ENCODE measurements at places on chromosomes 11 and 22.
A peak's percentile ranks its signal among the peaks of the same experiment; 100 is the strongest.

DNA sequence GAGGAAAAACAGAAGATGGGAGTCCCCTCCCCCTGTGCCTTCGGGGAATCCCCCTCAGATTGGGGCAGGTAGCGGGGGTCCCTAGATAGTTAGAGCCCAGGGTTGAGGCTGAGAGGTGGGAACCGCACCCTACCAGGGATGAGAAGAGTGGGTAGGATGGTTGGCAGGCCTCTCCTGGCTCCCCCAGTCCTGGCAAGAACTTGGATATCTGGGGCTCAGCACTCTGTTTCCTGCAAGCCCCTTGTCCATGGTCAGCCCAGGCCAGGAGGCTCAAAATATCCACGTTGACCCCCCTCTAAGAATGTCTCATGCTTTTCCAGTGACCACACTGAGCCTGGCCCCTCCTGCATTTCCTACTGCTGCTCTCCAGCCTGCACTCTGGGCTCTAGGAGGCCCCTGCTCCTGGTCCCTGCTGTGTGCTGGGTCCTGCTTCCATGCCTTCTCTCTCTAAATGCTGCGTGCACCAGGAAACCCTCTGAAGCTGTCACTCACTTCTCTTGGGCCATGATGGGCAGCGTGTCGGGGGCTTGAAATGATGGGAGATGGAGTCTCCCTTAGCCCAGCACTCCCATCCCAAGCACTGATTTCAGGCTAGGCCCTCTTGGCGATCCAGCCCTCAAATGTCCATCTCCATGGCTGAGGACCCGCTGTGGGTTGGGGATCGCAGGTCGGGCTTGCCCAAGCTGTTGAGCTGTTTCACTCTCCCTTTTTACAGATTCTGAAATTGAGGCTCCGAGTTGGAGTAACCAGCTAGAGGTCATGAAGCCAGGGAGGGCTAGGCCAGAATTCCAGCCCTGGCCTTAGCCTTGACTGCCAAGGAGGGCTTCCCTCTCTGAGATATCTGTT, 2.0 kb downstream of the MAP3K11 start:
- DNase-seq = peak; percentile 59

- DNase-seq = peak; percentile 96
These were observed 36.6 kb downstream of the APOL3 start for GRCh38 chr22:36123673-36124630.

DNA sequence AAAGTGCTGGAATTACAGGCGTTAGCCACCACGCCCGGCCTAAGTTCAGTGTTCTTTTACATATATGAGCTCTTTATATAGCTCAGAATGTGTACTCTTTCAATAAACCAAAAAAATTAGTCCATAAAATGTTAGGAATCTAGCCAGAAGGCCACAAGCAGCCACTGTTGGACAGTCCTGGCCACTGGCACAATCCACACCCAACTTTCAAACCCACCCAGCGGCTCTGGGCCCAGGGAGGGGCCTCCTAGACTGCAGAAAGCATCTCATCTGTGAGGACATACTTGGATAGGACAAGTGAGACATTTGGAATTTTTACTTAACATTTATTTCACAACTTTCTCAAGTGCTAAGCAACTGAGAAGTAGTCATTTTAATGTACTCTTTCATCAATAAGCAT, 6.4 kb downstream of the PACSIN2 start:
- DNase-seq = no peak

DNA sequence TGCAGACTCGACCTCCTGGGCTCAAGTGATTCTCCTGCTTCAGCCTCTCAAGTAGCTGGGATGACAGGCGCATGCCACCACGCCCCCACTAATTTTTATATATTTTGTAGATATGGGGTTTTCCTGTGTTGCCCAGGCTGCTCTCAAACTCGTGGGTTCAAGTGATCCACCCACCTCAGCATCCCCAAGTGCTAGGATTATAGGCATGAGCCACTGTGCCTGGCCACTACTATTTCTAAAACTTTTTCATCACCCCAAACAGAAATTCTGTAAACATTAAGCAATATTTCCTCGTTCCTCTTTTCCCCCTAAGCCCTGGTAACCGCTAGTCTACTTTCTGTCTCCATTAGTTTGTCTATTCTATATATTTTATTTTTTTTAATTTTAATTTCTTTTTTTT, 9.0 kb upstream of the ATG16L2 start:
- no peak for DNase-seq

DNA sequence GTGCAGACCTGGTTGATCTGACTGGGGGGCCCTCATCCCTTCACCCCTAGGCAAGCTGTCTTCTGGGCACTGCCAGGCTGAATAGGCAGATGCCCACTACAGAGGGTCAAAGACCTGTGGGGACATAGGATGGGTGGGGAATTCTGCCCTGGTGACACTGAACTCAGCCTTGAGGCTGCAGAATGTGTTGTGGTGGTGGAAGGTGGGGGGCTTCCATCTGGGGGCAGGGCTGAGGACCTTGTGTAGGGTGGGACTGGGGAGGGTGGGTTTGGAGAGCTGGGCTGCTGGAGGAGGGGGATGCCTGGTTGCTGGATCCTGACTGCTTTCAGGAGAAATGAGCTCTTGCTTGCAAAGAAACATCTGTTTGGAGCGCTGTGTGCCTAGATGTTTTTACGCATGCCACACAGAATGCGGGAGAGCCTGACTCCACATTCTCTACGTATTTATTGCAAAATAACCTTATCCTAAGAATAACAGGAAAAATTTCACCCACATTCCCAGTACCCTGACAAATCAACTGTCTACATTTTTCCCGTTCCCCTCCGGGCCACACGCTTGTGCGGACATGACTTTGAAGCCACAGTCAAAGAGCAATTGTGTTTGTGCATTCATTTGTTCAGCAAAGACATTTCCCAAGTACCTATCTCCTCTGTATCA, 18.3 kb downstream of the SMIM38 start:
- no peak for DNase-seq

GRCh38 chr22:20315337-20316216, 4.3 kb downstream of the DGCR6L start:
- no peak for DNase-seq

GRCh38 chr11:64357904-64358535, 942 bp upstream of the RPS6KA4 start:
- no peak for DNase-seq

DNA sequence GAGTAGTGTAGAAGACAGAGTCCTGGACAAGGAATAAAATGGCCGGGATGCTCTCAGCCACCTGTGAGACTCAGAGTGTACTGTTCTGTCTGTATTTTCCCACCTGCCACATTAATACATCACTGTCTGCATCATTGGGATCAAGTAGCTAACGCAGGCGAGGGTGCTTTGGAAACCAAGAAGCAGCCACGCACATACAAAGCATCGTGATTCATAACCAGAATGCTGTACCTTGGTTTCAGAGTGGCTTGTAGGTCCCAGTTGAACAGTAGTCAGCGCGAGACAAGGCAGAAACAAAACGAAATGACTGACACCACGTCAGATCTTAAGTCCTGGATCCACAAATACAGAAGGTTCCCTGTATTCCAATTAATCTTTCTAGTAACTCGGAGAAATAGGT, 198.3 kb downstream of the GRIK4 start:
- peak; percentile 6 for DNase-seq

DNA sequence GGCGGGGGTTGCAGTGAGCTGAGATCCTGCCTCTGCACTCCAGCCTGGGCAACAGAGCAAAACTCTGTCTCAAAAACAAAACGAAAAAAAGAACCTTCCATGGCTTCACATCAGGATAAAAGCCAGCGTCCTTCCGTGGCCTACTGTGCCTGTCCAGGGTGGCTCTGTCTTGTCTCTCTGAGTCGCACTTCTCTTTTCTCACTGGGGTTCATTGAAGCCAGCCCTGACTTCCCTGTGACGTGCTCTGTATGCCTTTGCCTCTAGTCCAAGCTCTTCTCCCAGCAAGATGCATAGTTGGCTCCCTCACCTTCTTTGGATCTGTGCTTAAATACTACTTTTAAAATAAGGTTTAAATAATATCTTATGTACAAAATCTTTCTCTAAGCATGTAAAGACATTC, 11.6 kb downstream of the ATXN10 start:
- no peak for DNase-seq

- DNase-seq = no peak
These were observed 112.4 kb downstream of the BCR start for GRCh38 chr22:23292453-23293350.

- no peak for DNase-seq
These were observed 7.2 kb downstream of the PIM3 start for GRCh38 chr22:49967706-49968208.

- peak; percentile 56 for DNase-seq
These were observed 125.2 kb downstream of the MICAL2 start for GRCh38 chr11:12235553-12235946.

- no peak for DNase-seq
These were observed 265.3 kb downstream of the TBC1D22A start for GRCh38 chr22:47027766-47028165.

DNA sequence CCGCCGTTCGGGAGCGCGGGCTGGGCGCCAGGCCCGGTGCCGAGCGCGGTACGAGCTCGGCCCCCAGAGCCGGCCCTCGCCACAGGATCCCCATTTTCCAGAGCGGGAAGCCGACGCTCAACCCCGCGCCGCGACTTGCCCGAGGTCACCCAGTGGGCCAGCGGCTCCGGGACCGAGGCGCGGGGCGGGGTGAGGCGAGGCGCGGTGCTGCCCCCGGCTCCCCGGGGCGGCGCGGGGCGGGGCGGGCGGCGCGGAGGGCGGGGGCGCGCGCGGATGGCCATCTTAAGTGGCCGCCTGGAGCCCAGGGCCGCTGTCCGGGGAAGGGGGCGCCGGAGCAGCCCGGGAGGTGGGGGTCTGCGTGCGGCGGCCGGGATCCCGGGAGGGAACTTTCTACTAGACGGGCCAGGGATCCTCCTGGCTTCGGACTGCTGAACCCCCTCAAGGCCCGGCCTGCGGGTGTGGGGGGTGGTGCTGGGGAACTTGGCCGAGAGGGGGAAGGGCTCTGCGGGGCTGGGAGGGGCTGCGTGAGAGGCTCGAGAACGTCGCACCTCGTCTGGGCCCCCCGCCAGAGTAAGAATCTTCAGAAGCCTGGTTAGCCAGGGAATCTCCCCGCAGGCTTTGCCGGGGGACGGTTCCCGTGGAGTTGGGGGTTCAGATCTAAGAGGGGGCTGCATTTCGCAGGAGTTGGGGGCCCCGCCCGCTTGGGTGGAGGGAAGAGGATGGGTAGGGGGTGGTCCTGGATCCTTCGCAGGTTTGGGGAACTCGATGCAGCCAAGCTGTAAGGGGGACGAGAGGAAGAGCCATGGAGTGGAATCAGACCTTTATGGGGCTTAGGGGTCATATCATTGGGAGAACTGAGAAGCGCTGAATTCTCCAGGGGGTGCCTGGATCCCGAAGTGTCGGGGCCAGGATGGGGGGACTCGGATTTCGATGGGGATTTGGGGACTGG, 678 bp upstream of the INPPL1 start:
- DNase-seq = peak; percentile 76

DNA sequence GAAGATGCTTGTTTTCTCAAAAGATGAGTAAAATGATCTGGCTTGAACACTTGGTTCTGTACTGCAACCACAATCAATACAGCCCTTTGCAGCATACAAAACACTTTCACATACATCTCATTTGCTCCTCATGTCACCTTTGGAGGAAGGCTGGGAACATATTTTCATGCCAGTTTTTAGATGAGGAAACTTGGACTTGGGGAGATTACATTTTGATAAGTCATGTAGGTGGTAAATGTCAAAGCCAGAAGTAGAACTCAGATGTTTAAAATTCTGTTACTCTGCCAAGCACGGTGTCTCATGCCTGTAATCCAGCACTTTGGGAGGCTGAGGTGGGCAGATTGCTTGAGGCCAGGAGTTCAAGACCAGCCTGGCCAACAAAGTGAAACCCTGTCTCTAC, 121.8 kb downstream of the MICAL2 start:
- no peak for DNase-seq

DNA sequence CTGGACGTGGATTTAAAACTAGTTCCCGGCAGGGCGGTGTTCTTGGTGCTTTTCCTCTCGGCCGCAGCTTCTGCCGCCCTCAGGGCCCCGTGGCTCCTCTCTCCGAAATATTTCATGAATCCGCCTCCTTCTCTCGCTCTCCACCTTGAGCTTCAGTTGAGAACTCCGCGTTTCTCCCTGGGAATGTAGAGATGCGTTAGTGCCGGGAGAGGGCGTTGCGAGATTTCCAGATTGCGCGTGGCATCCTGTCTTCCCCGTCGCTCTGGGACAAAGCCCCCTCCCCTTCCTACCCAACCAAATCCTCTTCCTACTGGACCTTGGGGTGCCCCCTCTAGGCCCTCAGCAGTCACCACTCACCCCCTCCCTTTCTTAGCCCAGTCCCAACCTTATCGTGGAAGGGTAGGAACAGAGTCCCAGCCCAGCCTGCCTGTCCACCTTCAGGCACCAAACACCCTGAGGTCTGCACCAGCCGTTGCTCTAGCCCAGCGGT, 15.5 kb upstream of the RAC2 start:
- peak; percentile 80 for DNase-seq

DNA sequence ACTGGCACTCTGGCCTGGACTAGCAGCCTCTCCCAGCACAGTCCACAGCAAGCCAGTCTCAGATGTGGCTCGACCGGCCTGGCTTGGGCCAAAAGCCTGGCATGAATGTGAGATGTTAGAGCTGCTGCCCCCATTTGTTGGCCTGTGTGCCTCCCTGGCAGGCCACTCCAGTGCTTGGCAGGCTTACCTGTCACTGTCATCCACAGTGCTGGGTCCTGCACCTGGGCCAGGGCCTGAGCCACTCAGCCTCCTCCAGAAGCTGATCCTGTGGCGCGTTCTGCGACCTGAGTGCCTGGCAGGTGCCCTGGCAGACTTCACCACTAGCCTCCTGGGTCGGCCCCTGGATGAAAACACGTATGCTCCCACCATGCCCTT, 36.1 kb downstream of the RRP8 start:
- no peak for DNase-seq

- DNase-seq = peak; percentile 39
These were observed 99.0 kb upstream of the NNMT start for GRCh38 chr11:114196997-114197703.

- no peak for DNase-seq
These were observed 140.5 kb upstream of the PLET1 start for GRCh38 chr11:112401036-112401769.

- DNase-seq = no peak
These were observed 3.9 kb upstream of the NEFH start for GRCh38 chr22:29476116-29476515.

GRCh38 chr11:130313383-130314183, 1.1 kb downstream of the ZBTB44 start:
- DNase-seq = peak; percentile 10

GRCh38 chr11:112656772-112657428, 304.3 kb upstream of the NCAM1 start:
- DNase-seq = peak; percentile 86

GRCh38 chr11:101497291-101497690, 86.5 kb downstream of the TRPC6 start:
- DNase-seq = no peak

DNA sequence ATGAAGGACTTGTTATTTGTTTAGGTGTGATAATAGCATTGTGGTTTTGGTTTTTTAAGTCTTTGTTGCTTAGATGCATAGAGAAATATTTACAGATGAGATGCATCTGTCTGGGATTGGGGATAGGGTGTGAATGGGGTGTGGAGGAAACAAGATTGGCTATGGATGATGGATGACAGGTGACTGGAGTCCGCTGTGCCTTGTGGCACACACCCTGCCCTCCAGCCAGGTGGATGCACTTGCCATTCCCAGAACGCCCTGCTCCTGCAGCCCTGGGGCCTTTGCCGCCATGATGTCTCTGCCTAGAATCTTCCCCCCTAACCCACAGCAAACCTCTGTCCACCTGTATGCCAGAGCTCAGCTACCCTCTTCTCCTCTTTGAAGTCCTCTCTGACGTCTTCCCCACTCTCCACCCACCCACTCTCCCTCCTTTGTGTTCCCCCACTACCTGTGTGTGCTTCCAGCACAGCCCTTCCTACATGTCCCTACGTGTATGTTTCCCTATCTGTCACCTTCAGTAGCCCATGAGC, 54.7 kb downstream of the WNT11 start:
- no peak for DNase-seq

Data from choroid plexus epithelial cell (primary cell).